ENCODE measurements at places on chromosomes 1 and 21.

GRCh38 chr1:161954050-161954449 lies 69.6 kb downstream of the OLFML2B start:
- no peak for DNase-seq

GRCh38 chr1:176976225-176976624 lies 188.3 kb downstream of the ASTN1 start:
- no peak for DNase-seq

DNA sequence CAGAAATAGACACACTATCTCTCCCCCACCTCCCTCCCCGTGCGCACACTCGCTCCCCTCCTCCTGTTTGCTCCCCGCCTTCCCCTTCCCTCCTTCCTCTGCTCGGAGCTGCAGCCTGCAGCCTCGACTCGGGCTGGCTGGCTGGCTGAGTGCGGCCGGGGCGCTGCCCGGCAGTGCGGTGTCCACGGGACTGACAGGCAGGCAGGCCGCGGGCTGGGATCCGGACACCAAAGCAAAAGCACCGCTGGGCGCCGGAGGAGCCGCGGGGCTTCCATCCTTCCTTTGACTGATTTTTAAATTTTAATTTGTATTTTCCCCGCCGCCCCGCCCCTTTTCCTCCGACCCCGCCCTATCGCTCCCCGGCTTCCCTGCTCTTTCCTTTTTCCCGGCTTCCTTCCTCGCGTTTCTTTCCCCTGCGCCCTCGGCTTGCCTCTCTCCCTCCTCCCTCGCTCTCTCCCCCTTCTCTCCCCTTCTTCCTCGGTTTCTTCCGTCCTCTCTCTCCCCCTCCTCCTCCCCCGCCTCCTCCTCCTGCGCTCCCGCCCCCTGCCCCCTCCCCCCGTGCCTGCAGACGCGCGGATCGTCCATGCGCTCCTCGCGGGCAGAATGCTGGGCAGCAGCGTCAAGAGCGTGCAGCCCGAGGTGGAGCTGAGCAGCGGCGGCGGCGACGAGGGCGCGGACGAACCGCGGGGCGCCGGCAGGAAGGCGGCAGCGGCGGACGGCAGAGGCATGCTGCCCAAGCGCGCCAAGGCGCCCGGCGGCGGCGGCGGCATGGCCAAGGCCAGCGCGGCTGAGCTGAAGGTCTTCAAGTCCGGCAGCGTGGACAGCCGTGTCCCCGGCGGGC lies 109.4 kb downstream of the NAV1 start:
- DNase-seq: no peak

DNA sequence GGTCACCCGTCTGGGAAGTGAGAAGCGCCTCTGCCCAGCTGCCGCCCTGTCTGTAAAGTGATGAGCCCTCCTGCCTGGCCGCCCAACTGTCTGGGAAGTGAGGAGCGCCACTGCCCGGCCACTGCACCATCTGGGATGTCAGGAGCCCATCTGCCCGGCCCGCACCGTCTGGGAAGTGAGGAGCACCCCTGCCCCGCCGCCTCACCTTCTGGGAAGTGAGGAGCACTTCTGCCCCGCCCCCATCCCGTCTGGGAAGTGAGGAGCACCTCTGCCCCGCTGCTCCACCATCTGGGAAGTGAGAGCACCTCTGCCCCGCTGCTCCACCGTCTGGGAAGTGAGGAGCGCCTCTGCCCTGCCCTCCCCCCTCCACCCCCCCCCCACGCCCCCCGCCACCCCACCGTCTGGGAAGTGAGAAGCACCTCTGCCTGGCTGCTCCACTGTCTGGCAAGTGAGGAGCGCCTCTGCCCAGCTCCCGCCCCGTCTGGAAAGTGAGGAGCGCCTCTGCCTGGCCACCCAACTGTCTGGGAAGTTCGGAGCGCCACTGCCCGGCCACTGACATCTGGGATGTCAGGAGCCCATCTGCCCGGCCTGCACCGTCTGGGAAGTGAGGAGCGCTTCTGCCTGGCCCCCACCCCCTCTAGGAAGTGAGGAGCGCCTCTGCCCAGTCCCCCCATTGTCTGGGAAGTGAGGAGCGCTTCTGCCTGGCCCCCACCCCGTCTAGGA lies 4.5 kb upstream of the ZZZ3 start:
- no peak for DNase-seq

- DNase-seq: no peak
Observed at GRCh38 chr1:17201201-17202021, 3.5 kb upstream of the PADI1 start.
